Hypothalamus (tissue), 51 donors: ENCODE measurements at places on chromosomes 7 and 10.

- DNase-seq: no peak
Measured at GRCh38 chr10:18085855-18086254, 54.4 kb upstream of the CACNB2 start.

DNA sequence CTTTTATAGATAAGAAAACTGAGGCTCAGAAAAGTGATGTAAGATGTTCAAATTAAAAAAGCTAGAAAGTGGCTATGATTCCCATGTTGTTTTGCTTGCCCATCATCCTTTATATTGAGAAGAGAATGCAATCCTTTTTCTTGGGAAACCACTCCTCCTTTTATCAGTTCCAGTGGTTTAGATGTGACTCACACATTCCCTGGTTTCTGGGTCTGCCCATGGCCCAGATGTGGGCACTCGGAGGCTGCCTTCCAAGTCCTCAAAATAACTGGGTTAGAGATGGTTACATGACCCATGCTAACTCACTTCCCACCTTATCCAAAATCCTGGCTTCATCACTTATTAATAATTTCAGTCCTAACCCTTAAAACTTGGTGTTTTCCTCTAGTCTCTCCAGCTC, 550.0 kb downstream of the MDFIC start:
- no peak for DNase-seq

- DNase-seq: no peak
Measured at GRCh38 chr10:122234416-122234815, 36.7 kb upstream of the BTBD16 start.

GRCh38 chr7:157979636-157980340, 607.8 kb downstream of the PTPRN2 start:
- DNase-seq: no peak

- DNase-seq: no peak
Measured at GRCh38 chr10:114624951-114625780, 32.9 kb downstream of the ABLIM1 start.
